ENCODE measurements at places on chromosomes 5 and 9.

DNA sequence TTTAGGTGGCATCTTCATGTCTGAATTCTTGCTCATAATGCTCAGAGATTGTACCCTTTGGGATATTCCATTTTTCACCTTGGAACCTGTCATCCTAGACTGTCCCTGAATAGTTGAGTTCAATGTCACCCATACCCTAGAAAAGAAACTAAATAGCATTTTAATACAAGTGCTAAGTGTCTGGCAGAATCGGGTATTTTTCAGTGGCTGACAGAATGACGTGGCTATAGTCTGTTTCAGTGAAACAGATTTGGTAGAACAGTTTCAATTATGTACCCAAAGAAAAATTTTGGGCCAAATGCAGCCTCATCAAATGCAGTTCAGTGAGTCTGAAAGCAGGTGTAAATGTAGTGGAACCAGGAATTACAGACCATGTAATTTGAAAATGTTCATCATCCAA is 1041.2 kb downstream of the DTWD2 start:
- no peak for DNase-seq

GRCh38 chr5:76479281-76479680 is 76.2 kb downstream of the IQGAP2 start:
- DNase-seq: no peak

DNA sequence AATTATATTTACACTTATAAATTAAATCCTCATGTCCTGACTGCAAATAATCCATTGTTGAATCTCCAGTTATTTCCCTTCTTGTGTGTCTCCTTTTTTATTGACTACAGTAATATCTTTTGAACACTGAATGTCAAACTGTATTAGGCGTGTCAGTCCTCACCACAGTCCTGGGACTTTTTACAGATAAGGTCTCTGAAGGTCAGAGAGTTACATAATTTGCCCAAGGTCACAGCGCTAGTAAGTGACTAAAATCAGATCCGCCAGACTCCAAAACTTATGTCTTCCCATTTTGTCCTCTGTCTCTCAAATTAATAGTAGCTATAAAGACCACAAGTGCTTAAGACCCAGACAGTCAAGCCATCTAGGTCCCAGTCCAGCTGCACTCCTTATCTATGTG is 274.3 kb downstream of the NR3C1 start:
- no peak for DNase-seq

- no peak for DNase-seq
Observed at GRCh38 chr5:125413496-125414274, 667.2 kb upstream of the ZNF608 start.

DNA sequence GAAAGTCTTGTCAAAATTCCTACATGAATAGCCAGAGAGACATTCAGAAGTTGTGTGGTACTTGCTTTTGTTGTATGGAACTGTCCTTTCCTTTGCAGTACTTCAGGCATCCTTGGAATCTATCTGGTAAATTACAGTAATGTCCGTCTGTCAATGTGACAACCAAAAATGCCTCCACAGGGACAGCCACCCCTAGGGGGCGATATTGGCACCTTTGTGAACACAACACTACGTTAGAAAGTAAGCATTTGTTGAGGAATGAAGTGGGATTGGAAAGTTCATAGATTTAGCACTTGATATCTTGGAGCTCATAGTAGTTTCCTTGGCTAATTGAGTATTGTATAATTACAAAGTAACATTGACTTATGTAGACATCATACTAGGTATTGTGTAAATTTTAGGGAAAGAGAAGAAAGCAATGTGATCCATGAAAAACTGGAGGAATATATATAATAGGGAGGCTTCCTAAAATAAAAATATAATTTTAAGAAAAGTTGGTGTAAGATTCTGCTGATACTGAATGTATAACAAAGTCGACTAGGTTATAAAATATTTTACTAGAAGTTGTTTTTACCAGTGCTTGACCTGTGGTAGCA is 32.7 kb downstream of the TMEFF1 start:
- DNase-seq: no peak

- no peak for DNase-seq
Observed at GRCh38 chr9:90659650-90660364, 17.2 kb upstream of the DIRAS2 start.

- DNase-seq: no peak
Observed at GRCh38 chr5:88736494-88736893, 146.5 kb downstream of the MEF2C start.

GRCh38 chr9:88706193-88707113 is 171.5 kb downstream of the NXNL2 start:
- no peak for DNase-seq

DNA sequence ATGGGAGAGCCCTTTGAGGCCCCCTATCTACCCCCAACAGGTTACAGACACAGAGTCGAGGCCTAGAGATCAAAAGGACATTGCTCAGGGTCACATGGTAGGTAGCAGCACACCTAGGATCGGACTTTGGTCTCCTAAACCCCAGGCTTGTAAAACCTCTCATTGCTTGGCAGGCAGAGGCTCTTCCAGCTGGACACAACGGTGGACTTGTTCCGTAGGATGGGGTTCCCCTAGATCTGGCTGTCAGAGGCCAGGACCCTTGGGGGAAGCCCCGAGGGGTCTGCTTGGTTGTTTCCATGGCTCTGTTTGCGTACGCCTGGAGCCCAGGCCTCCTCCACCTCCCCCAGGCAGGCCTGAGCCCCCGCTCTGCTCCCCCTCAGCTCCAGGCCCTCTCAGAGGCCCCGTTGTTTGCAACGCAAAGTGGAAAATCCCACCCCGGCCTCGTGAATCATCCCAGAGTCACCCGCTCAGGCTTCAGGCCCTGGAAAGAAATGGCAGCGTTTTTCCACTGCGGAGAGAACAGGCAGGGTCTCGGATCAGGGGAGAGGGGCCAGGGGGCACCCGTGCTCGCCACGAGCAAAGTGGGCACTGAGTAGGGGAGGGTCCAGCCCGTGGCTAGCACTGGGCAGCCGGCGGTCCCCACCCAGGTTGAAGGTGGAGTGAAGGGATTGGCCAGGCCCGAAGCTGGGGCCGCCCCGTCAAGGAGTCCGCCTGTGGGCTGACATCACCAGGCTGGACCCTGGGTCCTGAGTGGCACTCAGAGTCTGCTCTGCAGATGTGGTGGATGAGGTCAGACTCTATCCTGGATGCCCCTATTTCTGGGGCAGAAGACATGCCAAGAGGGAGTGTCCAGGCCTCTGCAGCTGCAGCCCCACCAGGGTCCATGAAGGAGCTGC is 19.8 kb downstream of the COL27A1 start:
- no peak for DNase-seq

GRCh38 chr9:95521699-95522098 is 4.9 kb upstream of the PTCH1 start:
- DNase-seq: no peak

DNA sequence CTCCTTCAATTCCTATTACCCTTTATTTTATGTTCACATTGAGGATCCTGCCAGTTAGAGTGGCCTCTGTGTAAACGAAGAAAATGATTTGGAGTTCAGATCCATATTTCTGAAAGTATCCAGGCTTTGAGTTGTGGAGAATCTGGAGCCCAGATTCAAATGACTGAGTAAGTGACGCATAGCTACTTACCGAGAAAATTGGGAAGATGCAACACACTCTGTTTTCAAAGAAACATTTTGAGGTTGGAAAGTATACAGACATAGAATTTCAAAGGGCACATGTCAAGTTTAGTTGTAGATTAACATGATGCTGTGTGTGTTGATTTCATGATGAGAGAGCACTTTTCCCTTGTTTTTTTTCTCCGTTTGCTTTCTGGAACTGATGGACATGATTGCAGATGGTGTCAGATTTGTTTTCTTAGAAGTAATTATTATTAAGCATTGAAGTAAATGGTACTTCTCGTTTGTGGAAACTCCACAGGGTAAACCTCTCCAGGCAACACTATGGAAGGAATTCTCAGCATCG is 148.1 kb downstream of the KDM4C start:
- DNase-seq: no peak

- DNase-seq: no peak
Observed at GRCh38 chr9:108852079-108852478, 3.7 kb downstream of the ACTL7B start.

DNA sequence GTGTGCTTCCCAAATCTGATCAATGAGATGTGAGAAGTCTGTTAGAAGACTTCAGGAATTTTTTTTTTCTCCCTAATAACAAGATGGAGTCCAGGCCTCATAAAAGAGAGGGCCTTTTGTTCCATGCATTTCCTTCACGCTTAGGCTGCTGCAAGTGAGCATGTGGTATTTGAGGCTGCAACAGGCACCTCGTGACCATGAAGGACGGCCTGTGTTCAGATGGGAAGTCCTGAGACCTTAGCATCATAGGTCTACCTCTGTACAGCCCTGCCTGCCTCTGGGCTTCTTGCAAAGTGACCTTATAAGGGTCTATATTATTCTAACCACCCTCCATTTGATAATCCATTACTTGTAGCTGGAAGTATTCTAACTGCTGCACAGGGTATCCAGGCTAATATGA is 86.6 kb downstream of the BOD1 start:
- no peak for DNase-seq

DNA sequence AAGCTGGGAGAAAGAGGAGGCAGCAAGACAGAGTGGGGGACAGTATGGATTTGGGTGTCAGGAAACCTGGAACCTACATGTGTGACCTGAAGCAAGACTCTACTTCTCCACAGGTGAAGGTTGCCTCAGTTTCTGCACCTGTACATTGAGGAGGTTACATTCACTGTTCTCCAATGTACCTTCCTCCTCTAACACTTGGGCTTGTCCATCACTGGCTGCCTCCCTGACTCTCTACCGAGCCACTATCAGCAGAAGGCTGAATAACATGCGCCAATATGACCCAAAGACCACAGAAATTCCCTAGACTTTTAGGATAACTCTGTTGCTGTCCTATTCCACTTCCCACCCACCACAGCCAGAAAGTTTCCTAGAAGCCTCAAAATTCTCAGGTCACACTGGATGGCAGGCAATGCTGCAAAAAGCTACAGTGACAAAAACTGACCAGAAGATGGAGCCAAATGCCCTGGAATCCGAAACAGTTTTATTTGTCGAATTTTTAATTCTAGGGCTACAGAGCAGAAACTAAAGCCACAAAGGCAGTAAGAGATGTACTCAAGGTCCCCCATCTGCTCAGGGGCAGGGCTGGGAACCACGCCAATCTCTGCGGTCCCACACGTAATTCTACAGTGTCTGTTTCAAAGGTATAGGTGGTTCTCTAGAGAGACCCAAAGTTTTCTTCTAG is 64.4 kb downstream of the FAM114A2 start:
- DNase-seq: peak; percentile 22

GRCh38 chr9:103819936-103820335 is 274.2 kb upstream of the SMC2 start:
- no peak for DNase-seq

- DNase-seq: no peak
Observed at GRCh38 chr9:123049589-123050222, 16.2 kb downstream of the GPR21 start.

DNA sequence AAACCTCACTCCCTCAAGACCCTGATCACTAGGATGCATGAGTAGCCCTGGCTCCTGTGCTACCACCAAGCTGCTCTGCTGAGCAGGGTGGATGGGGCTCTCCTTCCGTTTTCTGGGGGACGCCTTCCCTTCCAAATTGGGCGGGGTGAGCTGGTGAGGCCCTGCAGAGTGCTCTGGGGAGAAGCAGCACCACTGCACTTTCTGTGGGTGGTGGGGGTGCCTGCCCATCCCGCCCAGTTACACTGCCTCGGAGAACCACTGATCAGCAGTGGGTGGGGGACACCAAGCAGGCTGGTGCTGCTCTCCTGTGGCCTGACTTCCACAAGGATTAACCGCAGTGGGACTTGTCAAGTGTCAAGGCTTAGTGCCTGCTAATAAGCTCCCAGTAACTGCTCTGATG is 19.0 kb downstream of the GFPT2 start:
- no peak for DNase-seq

- no peak for DNase-seq
Observed at GRCh38 chr5:55222985-55223811, 3.9 kb downstream of the MCIDAS start.

DNA sequence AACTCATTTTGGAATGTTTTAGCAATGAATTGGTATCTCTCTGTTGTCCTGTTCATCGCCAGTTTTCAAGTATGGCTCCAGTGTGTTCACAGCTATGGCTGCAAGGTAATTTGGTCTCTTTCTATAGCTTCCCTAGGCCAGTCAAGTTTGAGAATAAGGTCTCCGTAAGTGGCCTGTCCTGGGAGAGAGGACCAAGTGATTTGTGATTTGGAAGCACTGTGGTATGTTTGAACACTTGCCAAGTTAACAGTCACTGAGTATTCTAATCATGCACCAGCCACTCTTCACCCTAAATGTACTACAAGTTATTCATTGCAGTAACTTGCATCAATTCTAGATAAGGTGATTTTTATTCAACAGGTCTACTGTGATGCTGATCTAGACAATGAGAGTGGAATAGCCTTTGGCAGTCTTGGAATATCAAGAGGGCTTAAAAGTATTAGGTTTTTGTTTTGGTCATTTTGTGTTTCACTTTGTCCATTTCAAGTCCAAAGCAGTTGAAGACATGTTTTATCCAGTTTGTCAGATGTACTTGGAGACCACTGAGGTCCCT is 41.1 kb downstream of the G3BP1 start:
- no peak for DNase-seq

DNA sequence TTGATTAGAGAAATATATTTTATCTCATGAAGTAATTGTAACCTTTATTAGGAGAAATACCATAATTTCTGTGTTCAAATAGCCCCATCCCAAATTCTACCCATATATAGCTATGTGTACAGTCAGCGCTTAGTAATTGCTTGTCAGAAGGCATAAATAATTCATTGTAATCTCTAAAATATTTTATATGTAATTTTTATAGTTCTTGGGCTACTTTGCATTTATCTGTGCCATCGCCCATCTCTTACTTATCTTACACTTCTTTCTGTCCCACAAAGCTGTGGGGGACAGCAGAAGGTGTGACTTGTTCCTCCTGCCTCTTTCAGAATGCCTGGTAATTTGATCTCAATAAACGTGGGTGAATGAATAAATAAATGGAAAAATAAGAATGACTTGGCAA is 5.5 kb downstream of the ADAMTSL1 start:
- no peak for DNase-seq

DNA sequence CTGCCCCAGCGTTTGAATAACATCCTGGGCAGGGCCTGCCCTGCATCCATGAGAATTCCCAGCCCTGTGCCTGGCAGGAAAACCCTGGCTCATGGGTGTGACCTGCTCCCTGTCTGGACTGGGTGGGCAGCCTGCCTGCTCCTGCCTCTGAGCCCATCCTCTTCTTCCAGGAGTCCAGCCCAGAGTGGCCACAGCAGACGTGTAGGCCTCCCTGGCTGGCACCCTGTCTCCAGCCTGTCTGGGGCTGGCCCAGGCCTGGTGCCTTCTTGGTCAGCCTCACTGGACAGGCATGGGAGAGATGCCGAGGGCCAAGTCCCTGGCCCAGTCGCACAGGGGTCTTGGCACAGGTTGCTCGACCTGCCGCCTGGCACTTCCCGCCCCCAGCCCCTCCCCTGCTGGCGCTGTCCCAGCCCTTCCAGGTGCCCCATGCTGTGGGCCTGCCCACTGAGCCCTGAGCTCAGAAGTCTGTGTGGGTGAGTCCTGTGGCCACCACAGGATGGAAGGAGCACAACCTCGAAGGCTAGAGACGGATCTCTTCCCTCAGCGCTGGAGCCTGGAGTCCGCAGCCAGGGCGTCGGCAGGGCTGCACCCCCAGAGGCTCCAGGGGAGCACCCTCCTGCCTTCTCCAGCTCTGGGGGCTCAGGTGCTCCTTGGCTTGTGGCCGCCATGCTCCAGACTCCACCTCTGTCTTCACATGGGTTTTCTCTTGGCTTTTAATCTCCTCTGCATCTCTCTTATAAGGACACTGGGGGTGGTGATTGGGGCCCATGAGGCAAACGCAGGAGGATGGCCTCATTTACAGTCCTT is 11.8 kb upstream of the COL5A1 start:
- no peak for DNase-seq

Measured in NCI-H510A treated with DMSO at 0.1 percent for 48 hours (cell line).